ENCODE measurements at places on chromosomes 7 and 10.

GRCh38 chr7:32588657-32589056 is 93.4 kb downstream of the AVL9 start:
- DNase-seq, result no peak

DNA sequence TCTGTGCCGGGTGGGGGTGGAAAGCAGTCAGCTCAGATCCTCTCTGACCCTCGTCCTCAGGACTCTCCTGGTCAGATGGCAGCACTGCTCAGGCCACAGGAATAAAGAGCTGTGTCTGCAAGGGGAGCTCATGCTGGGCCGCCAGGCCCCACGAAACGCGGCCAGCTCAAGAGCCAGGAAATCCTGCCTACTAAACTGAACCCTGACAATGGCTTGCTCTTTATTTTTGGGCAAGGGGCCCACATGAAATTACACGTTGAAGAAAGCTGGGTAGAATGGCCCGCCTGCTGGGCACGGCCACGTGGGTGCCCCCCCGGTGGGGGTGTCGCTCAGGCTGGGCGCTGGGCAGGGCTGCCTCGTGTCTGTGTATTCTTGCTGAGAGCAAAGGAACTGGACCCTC is 103.0 kb downstream of the ITIH5 start:
- no peak for DNase-seq

DNA sequence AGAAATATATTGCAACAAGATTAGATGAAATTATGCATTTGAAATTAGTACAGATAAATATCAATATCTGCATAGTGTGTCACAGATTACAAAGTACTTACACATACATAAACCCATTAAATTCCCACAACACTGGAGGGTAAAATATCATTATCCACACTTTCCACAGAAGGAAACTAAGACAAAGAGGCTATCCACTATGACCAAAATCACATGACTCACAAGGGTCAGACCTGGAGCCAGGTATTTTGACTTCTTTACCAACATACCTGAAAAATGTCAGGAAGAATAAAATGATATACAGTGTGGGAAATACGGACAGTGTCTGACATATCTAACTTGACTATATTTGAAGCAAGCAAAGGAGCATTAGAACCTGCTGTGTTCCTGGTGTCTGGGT is 34.1 kb downstream of the HYCC1 start:
- DNase-seq, result no peak

DNA sequence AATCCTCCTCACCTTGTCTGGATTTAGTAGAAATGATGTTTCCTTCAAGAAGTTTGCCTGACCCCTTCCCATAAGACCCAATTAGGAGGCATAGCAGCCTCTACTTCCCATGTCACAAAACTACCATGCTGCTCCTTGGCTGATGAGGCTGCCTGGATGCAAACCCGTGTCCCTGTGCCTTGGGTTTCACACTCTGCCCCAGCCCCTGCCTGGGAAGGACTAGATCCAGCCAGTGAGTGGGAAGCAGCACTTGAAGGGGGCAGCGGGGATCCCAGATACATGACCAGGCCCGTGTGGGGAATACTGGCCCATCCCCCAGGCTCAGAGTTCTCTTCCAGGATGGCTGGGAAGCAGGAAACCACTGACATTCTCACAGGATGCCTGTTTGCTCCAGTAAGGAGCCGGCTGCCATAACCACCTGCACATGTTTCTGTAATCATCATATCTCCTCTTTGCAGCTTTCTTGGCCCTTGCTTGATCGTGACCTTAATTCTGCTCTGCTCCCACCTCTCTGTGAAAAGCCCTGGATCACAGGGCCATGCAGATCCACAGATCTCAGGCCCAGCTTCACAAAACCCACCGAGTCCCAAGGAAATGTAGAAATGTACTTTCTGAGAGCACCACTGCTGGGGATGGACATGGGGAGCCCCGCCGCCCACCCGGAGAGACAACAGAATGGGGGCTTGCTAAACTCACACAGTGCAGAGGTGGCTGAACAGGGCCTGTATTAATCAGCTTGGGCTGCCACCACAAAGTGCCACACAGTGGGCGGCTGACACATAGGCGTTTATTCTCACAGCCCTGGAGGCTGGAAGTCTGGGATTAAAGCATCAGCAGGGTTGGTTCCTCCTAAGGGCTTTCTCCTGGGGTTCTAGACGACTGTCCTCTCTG is 287.8 kb upstream of the IGFBP3 start:
- no peak for DNase-seq

DNA sequence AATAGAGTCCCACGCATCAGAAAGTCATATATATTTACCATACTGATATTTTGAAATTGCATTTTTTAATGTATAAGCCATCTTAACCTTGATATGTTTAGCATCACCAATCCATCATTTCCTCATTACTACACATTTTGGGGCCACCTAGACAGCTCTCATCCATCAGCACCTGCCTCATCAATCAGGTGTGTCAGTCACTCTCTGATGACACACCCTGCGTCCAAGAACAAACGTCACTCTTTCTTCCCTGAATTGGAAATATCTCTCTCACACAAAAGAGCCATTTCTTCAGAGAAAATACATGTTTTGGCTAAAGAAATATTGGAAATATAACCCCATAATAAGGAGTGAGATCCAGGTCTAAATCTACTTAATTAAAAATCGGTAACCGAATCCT is 38.9 kb upstream of the RSU1 start:
- no peak for DNase-seq

GRCh38 chr7:99392659-99393354 is 15.6 kb downstream of the PDAP1 start:
- peak; percentile 86 for DNase-seq

- no peak for DNase-seq
Observed at GRCh38 chr10:48900371-48900801, 39.3 kb downstream of the LRRC18 start.

- DNase-seq, result no peak
Observed at GRCh38 chr10:81995254-81995653, 120.3 kb downstream of the NRG3 start.

GRCh38 chr7:16524332-16524731 is 2.3 kb upstream of the LRRC72 start:
- no peak for DNase-seq

Data from activated T-cell treated with anti-CD3 and anti-CD28 coated beads, Interleukin-2, amount 50 U/mL, for 24 hours (primary cell).